Thoracic aorta (tissue), 2 donors: ENCODE measurements at places on chromosomes 16 and 17. TPM values are rescaled to one million over a fixed set of nuclear protein-coding genes. Genes with fewer than 3 reads are reported as not detected.
A peak's percentile ranks its signal among the peaks of the same experiment; 100 is the strongest.

- H3K36me3 ChIP-seq = no peaks in the 10 kb centered on the region
- H3K4me1 ChIP-seq = no peaks in the 10 kb centered on the region
- DNase-seq = no peak
Measured at GRCh38 chr16:53899431-53899830, 195.5 kb downstream of the FTO start.

GRCh38 chr16:84442416-84443145 is 61.9 kb downstream of the MEAK7 start:
- H3K27me3 ChIP-seq = no peaks in the 10 kb centered on the region
- DNase-seq = no peak
- H3K4me3 ChIP-seq = no peak overlapping the region
- no peaks in the 10 kb centered on the region for H3K4me1 ChIP-seq
- H3K36me3 ChIP-seq = no peaks in the 10 kb centered on the region

DNA sequence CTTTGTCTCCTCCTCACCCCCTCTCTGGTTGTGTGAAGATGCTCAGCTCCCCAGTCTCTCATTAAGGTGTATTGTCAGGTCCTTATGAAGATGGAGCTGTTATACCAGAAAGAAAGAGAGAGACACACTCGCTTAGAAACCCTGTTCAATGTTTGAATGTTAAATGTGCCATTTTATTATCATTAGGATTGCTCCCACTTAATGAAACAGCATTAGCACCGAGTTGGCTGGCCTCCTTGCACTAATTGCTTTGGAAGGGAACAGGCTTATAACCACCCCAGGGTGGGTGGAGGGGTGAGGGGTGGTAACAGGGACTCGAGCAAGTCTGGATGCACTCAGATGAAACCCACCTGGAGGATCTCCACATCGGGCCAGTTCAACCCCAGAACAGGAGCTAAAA is 14.4 kb downstream of the PIPOX start:
- DNase-seq = no peak
- H3K27ac ChIP-seq = no peak overlapping the region
- no peaks in the 10 kb centered on the region for H3K4me1 ChIP-seq
- no peaks in the 10 kb centered on the region for H3K36me3 ChIP-seq
- H3K4me3 ChIP-seq = no peak overlapping the region

DNA sequence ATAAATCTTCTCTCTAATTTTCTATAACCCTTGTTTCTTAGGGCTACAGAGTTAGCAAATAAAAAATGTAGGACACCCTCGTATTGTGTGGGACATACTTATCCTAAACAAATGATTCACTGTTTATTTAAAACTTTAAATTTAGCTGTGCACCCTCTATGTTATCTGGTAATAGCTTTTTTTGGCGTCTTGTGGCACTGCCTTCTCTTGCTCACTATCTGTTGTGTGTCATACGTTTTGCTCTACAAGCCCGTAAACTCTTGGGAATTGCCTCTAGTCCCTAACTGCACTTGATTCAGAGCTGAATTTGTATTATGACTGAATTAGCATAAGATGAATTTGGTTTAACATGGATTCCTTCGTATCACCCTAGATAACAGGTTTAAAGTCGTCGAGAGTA is 144.3 kb upstream of the MYOCD start:
- peak overlapping the region; percentile 50 for H3K27ac ChIP-seq
- no peaks in the 10 kb centered on the region for H3K36me3 ChIP-seq
- no peak for DNase-seq
- no peaks in the 10 kb centered on the region for H3K27me3 ChIP-seq
- peak overlapping the region; percentile 42 for H3K4me3 ChIP-seq
- H3K4me1 ChIP-seq = peaks cover 29% of the 10 kb centered on the region

- H3K4me3 ChIP-seq = no peak overlapping the region
- H3K27ac ChIP-seq = no peak overlapping the region
- no peaks in the 10 kb centered on the region for H3K4me1 ChIP-seq
- DNase-seq = no peak
Measured at GRCh38 chr17:66364508-66364907, 62.1 kb downstream of the PRKCA start.

DNA sequence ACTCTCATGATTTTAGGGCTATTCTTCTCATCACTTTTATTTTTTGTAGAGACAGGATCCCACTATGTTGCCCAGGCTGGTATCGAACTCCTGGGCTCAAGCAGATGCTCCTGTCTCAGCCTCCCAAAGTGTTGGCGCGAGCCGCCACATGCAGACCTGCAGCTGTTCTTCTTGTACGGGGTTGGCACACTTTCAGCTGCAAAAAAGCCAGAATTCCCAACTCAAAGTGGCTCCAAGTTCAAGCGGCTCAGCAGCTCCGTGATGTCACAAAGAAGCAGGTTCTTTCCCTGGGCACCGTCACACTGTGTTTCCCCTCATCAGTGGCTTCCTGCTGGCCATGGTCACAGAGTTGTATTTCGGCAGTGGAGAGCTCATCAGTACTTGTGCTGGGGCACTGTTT is 6.7 kb upstream of the SBK1 start:
- no peaks in the 10 kb centered on the region for H3K4me1 ChIP-seq
- H3K27me3 ChIP-seq = no peaks in the 10 kb centered on the region
- H3K36me3 ChIP-seq = no peaks in the 10 kb centered on the region

DNA sequence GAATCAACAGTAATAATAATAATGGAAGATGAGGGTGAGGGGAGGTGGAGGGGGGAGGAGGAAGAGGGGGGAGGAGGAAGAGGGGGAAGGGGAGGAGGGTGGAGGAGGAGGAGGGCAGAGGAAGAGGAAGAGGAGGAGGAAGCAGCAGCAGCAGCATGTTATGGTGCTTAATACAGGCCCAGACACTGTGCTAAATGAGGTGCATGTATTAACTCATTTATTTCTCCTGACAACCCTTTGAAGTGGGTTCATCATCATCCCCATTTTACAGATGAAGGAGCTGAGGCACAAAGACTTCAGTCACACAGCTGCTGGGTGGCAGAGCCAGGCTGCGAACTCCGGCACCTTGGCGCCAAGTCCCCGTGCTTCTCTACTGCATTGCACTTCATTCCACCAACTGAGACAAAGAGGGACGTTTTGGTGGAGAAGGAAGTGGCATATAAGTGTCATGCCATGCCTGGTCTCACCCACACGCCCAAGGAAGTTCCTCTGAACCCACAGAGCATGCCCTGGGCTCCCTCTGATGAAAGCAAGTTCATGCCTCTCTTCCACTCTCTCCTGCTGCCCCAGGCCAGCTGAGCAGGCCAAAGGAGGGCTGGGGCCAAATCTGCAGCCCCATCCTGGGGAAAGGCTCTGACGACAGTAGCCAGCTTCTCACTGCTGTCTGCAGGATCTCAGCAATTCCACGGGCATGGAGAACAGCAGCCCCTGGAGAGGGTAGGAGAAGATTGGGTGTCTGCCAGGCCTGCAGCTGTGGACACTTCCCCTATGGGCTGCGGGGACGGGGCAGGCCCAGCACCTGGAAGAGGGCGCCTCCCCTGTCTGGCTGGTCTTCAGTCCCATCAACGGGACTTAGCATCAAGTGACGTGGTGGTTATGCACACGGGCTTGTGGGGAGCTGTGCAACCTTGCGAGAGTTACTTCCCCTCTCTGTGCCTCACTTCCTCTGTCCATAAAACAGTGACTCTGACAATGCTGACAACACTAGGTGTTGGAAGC is 21.8 kb downstream of the XYLT1 start:
- no peaks in the 10 kb centered on the region for H3K27me3 ChIP-seq
- H3K4me3 ChIP-seq = no peak overlapping the region
- H3K36me3 ChIP-seq = no peaks in the 10 kb centered on the region
- no peak overlapping the region for H3K27ac ChIP-seq
- H3K4me1 ChIP-seq = no peaks in the 10 kb centered on the region

Gene SPATA22
- not detected for total RNA-seq

DNA sequence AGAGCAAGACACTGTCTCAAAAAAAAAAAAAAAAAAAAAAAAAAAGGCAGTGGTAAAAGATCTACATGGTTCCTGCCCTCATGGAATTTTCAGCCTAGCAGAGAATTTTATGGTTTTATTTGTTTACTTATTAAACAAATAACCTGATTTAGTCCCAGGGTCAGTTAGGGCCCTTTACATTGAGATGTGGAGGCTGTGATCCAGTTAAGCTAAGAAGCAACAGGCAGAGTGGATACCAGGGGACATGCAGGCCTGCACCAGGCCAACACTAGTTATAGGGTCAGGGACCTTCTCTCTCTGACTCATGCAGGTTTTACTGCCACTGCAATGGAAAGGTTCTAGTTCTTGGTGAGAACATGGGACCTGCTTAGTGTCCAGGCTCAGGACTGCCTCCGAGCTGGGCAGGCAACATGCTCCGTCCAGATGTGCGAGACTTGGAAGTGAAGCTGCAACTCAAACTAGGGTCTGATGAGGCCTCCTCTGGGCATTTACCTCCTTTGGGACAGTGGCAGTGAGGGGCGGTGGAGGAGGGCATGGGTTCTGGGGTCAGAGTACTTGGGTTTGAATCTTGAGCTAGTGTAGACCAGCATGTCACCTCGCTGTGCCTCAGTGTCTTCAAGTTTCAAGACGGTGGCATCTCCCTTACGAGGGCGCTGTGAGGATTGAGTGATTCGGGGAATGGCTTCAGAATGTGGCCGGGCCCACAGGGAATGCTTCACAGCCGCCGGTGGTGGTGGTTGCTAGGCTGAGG is 301.8 kb downstream of the CPPED1 start:
- H3K27ac ChIP-seq = no peak overlapping the region
- no peak for DNase-seq
- no peaks in the 10 kb centered on the region for H3K36me3 ChIP-seq
- no peaks in the 10 kb centered on the region for H3K4me1 ChIP-seq
- H3K27me3 ChIP-seq = no peaks in the 10 kb centered on the region
- H3K4me3 ChIP-seq = no peak overlapping the region

DNA sequence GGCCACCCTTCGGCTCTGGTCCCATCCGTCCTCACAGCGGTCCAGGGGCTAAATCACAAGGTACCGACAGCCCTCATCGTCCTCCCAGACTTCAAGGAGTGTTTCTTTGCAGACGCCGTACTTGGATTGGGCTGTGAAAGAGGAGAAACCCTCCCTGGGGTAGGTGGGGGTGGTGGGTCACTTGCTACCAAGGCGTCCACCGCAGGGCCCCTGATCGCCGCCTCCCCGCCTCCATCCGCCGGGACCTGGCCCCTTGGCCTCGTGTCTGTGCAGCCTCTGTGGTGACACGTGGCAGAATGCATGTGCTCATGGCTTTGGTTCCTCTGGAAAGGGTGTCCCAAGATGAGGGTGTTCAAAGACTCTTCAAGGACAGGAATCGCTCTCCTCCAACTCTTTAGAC is 151.4 kb downstream of the BANP start:
- no peaks in the 10 kb centered on the region for H3K4me1 ChIP-seq
- no peak for DNase-seq
- H3K27ac ChIP-seq = no peak overlapping the region
- H3K4me3 ChIP-seq = no peak overlapping the region
- H3K36me3 ChIP-seq = no peaks in the 10 kb centered on the region
- no peaks in the 10 kb centered on the region for H3K27me3 ChIP-seq

- no peaks in the 10 kb centered on the region for H3K36me3 ChIP-seq
- no peak overlapping the region for H3K4me3 ChIP-seq
- H3K27ac ChIP-seq = no peak overlapping the region
- no peaks in the 10 kb centered on the region for H3K4me1 ChIP-seq
- no peaks in the 10 kb centered on the region for H3K27me3 ChIP-seq
Measured at GRCh38 chr16:85259832-85260167, 147.5 kb upstream of the CIBAR2 start.

Gene TNFRSF12A
- total RNA-seq = 274 TPM

DNA sequence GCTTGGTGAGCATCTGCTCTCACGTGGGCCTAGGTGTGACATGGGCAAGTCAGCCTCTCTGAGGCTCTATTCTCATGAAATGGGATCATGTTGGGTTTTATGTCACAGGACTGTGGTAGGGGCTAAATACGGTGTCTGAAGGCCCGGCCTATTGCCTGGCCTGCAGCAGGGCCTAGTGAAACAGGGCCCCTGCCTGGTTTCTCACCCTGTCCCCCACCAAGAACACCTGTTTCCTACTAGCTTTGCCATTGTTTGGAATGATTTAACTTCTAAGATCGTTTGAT is 29.1 kb downstream of the POLR3E start:
- no peak for DNase-seq
- no peaks in the 10 kb centered on the region for H3K4me1 ChIP-seq
- H3K27me3 ChIP-seq = no peaks in the 10 kb centered on the region
- peaks cover 41% of the 10 kb centered on the region for H3K36me3 ChIP-seq
- no peak overlapping the region for H3K27ac ChIP-seq

Gene ZNF205
- total RNA-seq = 16.4 TPM

Gene SCNN1B
- 1.1 TPM for total RNA-seq

DNA sequence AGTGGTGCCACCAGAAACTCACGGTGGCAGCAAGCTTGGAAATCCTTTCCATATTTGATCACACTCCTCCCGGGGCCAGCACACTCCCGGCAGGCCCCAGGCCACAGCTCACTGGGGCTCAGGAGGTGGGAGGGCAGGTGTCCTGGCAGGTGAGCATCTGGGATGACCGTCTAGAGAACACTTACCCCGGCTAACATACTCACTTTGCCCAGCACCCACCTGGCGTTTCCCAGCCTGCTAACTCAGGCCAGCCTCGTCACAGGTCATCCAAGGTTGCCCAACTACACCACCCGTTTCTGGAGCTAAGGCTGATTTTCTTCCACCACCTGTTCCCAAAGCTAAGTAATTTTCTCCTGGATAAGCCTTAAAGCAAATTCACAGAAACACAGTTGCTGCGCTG is 24.9 kb downstream of the FBXO31 start:
- no peaks in the 10 kb centered on the region for H3K27me3 ChIP-seq
- H3K4me1 ChIP-seq = peaks cover 2% of the 10 kb centered on the region
- peaks cover 29% of the 10 kb centered on the region for H3K36me3 ChIP-seq
- no peak for DNase-seq

Gene USP31
- total RNA-seq = 19.6 TPM

DNA sequence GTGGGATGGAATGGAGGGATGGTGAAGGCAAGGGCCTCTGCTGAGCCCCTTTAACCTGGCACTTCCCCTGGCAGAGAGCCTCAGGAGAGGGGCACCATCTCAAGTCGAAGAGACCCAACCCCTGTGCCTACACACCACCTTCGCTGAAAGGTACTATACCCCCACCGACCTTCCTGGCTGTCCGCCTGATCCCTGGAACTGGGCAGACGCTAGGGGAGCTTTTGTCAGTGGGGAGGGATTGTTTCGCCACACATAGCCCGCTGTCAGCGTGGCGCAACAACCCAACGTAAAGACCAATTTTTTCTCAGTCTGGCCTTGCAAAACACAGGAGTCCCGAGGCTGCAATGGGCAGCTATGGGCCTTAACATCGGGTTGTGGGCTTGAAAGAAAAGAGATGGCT is 3.1 kb downstream of the PPP1R1B start:
- H3K27ac ChIP-seq = no peak overlapping the region
- no peak for DNase-seq
- no peak overlapping the region for H3K4me3 ChIP-seq
- H3K4me1 ChIP-seq = peaks cover 10% of the 10 kb centered on the region
- no peaks in the 10 kb centered on the region for H3K36me3 ChIP-seq

- peaks cover 17% of the 10 kb centered on the region for H3K4me1 ChIP-seq
- H3K4me3 ChIP-seq = no peak overlapping the region
- no peaks in the 10 kb centered on the region for H3K27me3 ChIP-seq
- H3K27ac ChIP-seq = no peak overlapping the region
- no peaks in the 10 kb centered on the region for H3K36me3 ChIP-seq
Measured at GRCh38 chr16:47644661-47645060, 183.5 kb downstream of the PHKB start.

Gene WNK4
- total RNA-seq = not detected

DNA sequence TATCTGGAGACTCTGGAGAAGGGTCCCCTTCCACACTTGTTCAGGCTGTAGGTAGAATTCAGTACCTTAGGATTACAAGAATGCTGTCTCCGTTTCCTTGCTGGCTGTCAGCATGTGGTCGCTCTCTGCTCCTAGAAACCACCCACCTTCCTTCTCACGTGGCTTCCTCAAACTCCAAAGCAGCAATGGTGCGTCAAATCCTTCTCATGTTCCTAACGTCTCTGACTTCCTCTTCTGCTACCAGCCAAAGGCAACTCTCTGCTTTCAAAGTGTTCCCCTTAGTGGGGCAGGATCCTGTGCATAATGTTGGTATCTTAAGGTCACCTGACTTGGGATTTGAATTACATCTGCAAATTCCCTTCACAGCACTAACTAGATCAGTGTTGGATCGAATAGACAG is 30.9 kb upstream of the DYNLRB2 start:
- no peaks in the 10 kb centered on the region for H3K36me3 ChIP-seq
- no peak overlapping the region for H3K27ac ChIP-seq
- no peak for DNase-seq
